ENCODE measurements at places on chromosomes 6 and 20. TPM values are rescaled to one million over a fixed set of nuclear protein-coding genes. Genes with fewer than 3 reads are reported as not detected.

LRRC73 gene
- total RNA-seq: not detected

TREML1 gene
- total RNA-seq: not detected

CD24 gene
- total RNA-seq: 1.5 TPM

TCF21 gene
- 0.44 TPM for total RNA-seq

AGER gene
- total RNA-seq: 2.4 TPM

SIM1 gene
- total RNA-seq: 14.0 TPM

BPIFB4 gene
- not detected for total RNA-seq

CGA gene
- total RNA-seq: not detected

CRYBG1 gene
- total RNA-seq: 41.1 TPM

EYA4 gene
- 1.9 TPM for total RNA-seq

TSPYL4 gene
- 5.6 TPM for total RNA-seq

RAET1L gene
- total RNA-seq: not detected

SYTL3 gene
- 4.1 TPM for total RNA-seq

THEMIS gene
- 0.98 TPM for total RNA-seq

CLVS2 gene
- total RNA-seq: not detected

BEND6 gene
- 1.8 TPM for total RNA-seq

DNAH8 gene
- total RNA-seq: not detected

OR2H2 gene
- total RNA-seq: not detected

SYNE1 gene
- total RNA-seq: 85.5 TPM

MRAP2 gene
- total RNA-seq: 0.44 TPM

SLC9A8 gene
- total RNA-seq: 12.4 TPM

SRSF6 gene
- total RNA-seq: 91.0 TPM

LY6G6F gene
- not detected for total RNA-seq
